ENCODE measurements at places on chromosomes 2 and 18.

GRCh38 chr2:10738192-10738591, 16.8 kb downstream of the ATP6V1C2 start:
- no peak for DNase-seq

- no peak for DNase-seq
Measured at GRCh38 chr18:63025251-63026090, 294.1 kb downstream of the BCL2 start.

GRCh38 chr18:10410472-10411308, 43.7 kb upstream of the APCDD1 start:
- DNase-seq: no peak

- no peak for DNase-seq
Measured at GRCh38 chr2:197867624-197868023, 63.2 kb downstream of the PLCL1 start.

DNA sequence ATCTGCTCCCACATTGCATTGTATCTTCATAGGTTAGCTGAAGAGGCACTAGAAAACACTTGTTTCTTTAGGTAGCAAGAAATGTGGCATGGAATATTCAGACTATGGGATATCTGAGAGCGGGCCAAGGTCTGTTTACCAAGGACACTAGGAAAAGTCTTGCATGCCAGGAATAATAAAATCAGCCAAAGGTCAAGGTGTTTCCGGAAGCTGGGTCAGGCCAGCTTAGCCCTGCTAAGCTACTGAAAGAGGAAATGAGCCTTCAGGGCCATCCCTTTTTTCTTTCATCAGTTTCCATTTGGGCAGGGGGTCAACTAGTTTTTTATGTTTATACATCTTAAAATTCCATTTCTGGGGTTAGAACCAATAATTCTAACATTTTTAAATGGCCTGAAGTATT, 101.1 kb downstream of the DPP4 start:
- no peak for DNase-seq

DNA sequence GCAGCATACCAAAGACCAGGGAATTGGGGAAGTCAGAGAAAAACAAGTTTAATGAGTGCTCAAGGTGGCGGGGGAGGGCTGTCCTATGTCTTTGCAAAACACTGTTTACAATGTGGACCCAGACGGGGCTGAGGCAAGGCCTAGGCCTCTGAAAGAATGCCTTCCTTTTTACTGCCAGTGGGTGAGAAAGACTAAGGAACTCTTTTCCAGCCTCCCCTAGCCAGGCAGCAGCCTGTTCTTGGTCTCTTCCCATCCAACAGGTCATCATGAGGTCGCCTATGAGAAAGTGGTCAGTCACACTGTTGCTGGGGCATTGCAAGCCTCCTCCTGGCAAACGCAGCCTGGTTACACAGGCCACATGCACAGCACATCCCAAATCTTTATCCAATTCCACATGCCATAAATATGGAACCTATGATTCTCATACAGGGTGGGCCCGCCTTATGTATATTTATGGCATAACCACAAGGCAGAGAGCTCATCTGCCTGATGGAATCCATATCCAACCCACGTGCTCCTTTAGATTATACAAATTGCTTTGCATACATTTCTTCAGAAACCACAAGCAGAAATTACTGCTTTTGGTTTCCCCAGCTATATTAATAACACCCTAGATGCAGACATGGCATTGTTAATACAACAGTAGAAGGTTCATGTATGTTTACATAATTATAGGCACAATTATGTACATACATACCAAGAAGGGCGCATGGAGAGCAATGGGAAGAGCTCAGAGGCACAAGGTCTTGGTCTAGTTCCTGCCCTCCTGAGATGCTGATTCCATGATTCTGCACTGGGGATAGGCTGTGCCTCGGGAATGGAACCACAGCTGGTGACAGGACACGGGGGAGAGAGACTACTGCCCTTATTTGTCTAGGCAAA, 48.6 kb downstream of the NRP2 start:
- no peak for DNase-seq

- DNase-seq: peak; percentile 56
Measured at GRCh38 chr2:232457121-232458011, 1.4 kb downstream of the ALPI start.

GRCh38 chr2:30645081-30645744, 162.0 kb downstream of the CAPN13 start:
- DNase-seq: no peak

DNA sequence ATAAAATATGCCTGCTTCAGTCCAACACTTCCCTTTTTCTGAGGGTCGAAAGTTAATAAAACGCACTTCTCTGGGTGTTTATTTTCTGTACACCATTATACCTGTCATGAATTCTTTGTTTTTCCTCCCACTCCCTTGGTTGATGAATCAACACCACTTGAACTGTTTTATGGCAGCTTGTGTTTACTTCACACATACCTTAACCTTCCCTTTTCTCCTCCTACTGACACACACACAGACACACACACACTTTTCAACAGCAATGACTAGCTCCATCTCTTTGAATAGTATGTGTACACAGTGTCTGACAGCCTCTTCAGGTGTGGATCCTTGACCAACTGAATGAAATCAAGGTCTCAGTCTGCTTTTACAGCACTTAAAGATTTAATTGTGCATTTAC, 91.3 kb downstream of the SATB2 start:
- no peak for DNase-seq

DNA sequence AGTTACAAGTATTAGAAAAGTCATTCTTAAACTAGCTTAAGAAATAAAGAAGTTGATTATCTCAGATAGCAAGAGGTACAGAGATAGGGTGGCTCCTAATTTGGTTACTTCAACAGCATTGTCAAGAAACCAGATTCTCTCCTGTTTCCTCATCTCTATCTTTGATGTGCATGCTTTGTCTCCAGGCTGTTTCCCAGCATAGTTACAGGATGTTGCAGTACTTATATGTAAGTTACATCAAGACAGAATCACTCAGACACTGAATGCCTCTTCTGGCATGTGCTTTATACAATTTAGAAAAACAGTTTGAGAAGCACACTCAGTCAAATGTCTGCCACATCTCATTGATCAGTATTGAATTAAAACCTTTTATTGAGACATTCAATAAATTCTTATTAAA, 189.5 kb upstream of the UBE2E3 start:
- no peak for DNase-seq

DNA sequence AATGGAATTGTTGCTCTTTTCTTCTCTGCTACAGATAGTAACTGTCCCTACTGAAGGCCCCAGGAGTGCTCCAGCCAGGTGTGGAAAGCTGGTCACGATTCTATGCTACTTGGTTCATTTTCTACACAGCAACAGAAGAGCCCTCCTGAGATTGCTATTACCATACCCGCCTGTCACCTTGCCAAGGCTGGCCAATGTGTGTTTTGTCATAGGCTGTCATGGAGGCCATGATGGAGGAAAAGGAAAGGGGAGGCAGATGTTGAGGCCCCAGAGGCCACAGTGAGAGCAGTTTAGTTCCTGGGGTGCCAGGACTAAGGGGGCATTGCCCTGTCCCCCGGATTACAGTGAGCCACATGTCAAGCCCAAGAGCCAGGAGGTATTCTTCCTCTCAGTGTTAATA, 952 bp downstream of the ELMOD3 start:
- no peak for DNase-seq

DNA sequence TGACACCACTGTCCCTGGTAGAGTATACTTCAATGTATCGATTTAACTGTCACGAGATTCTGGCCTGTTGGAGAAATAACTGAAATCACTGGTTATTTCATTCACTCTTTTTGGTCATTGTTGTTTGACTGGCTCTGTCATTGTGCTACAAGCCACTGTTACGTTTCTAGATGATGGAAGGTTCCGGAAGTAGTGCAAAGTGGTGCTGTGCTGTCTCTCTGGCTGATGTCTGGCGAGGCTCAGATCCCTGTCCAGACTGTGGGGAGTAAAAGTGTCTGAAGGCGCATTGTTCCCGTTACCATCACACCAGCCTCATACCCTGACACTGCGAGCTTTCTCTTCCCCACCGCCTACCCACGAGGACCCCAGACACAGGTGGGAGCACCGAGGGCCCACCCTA, 11.7 kb downstream of the CNDP1 start:
- DNase-seq: no peak

DNA sequence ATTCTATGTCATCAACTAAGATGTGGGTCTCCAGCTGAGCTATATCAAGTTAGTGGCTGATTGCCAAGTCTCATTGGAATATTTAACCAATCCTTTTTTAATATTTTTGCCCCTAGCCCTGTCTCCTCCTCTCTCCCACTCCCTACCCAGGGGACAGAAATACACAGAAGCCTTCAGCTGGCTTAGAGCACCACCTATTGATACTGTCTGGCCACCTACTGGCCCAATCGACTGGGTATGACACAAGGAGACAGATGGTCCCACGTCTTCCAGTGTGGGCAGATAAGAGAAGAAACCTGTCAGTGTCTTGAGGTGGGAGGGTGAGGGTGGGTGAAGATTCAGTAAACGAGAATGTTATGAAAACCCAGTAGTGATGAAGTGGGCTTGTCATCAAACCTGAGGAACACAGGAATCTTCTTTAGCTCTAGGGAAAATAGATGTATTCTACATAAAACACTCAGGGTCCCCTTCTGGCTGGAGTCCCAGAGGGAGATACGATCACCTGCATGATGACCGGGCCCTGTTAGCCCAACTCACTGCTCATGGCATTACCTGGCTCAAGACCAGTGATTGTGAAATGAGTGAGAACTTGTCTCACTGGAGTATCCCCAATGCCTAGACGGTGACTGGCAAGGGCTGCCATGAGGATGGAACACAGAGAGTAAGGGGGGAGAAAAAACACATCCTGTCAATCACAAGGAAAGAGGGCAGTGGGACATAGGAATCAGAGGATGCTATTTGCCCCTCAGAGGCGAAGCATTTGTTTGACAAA, 26.7 kb downstream of the POLR1A start:
- peak; percentile 29 for DNase-seq

GRCh38 chr2:66490588-66491001, 55.7 kb downstream of the MEIS1 start:
- DNase-seq: no peak

- DNase-seq: no peak
Measured at GRCh38 chr2:132252191-132252893, 90.6 kb upstream of the ANKRD30BL start.

DNA sequence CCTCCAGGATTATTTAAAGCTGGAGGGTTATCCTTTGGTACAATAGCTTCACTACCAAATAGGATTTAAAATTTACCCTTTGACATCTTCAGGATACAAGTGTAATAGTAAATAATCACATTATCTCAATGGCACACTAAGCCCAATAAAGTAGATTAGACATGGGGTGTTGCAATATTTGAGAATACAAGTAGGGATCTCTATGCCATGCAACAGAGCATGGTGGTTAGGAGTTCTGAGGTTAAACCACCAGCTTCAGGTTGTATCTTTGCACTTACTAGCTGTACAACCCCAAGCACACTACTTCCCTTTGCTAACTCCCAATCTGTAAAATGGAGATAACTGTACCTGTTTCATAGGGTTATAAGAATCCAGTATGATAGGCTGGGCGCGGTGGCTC, 6.2 kb downstream of the MBD2 start:
- DNase-seq: no peak

Measured in tibial artery (tissue), 4 donors.